ENCODE measurements at places on chromosomes 3 and 15. TPM values are rescaled to one million over a fixed set of nuclear protein-coding genes. Genes with fewer than 3 reads are reported as not detected.
A peak's percentile ranks its signal among the peaks of the same experiment; 100 is the strongest.

- no peaks in the 10 kb centered on the region for H3K36me3 ChIP-seq
- H3K27ac ChIP-seq: no peak overlapping the region
- no peaks in the 10 kb centered on the region for H3K27me3 ChIP-seq
- H3K4me3 ChIP-seq: no peak overlapping the region
Measured at GRCh38 chr15:90790057-90790456, 72.9 kb downstream of the BLM start.

DNA sequence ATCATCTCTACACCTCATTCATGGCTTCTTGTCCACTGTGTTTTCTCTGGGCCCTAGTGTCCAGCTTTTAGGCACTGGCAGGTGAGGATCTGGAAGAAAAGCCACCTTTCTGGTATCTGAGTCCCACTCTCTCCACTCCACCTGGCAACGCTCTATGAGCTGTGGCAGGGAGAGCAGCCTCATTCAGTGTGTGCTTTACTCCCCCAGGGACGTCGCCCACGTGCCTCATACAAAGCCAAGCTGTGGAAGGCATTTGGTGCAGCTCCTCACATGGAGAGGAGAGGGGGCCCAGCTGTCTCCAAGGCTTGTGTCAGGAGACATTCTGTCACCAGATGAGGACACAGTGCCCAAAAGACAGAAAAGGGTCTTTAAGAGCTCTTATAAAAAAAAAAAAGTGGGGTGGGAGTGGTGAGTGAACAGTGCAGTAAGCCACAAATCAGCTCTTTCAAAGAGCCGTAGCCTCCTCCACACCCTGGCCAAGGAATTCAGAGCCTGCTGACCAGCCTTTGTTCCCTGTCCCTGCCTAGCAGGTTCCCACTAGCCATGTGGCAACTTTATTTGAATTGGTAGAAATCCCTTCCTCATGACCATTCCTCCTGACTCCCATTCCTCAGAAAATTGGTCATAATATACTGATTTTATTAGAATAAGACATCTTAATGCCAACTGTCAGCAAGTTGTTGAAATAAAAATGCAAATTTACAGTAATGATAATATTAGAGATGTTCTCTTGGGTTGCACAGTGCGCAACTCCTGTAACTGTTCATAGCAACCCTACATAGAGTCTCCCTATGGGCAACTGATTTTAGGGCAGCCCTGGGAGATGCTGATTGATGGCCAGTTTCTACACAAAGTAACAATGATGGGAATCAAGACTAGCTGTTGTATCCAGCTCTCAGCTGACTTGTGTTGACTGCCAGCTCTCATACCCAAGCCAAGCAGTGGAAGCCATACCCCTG lies 29.5 kb downstream of the GALNT15 start:
- no peaks in the 10 kb centered on the region for H3K27me3 ChIP-seq
- DNase-seq: peak; percentile 55
- no peaks in the 10 kb centered on the region for H3K4me1 ChIP-seq
- peaks cover 29% of the 10 kb centered on the region for H3K36me3 ChIP-seq

DNA sequence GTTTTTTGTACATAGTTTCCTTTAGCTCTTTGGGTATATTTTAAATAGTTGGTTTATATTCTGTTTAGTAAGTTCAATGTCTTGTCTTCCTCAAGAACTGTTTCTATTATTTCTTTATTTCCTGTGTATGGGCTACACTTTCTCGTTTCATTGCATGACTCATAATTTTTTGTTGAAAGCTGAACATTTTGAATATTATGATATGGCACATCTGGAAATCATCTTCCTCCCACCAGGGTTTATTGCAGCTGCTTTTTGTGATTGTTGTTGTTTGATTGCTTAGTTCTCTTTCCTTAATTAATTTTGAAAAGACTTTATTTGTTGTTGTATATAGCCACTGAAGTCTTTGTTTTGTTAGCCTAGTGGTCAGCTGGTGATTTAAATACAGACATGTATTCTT lies 43.8 kb downstream of the LSM3 start:
- no peaks in the 10 kb centered on the region for H3K36me3 ChIP-seq
- no peak for DNase-seq
- peaks cover 7% of the 10 kb centered on the region for H3K4me1 ChIP-seq
- H3K4me3 ChIP-seq: no peak overlapping the region
- H3K27me3 ChIP-seq: no peaks in the 10 kb centered on the region

The IMP3 gene
- total RNA-seq: 139 TPM

- peaks cover 37% of the 10 kb centered on the region for H3K4me1 ChIP-seq
- no peak for DNase-seq
- H3K27me3 ChIP-seq: no peaks in the 10 kb centered on the region
- H3K27ac ChIP-seq: no peak overlapping the region
- H3K36me3 ChIP-seq: no peaks in the 10 kb centered on the region
Measured at GRCh38 chr15:67043939-67044771, 21.2 kb upstream of the SMAD3 start.

DNA sequence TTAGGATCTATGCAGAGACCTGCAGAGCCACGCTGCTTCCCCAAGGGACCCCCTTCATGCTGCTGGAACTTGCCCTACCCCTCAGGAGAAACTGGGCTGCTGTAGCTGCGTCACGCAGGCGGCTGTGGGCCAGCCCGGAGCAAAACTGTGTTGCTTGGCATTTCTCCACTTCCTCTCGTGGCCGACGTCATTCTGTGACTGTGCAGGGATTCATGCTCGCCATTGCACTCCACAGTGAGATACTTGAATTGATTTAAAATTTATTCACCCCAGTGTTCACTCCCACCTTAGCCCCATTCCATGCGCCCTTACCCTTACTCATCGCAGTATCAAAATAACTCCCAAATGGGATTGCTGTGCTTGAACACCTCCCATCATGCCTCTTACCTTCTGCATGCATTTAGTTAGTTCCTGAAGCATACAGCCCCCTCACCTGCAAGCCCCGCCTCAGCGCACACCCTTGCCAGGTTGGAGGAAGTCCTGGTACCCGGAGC lies 45.7 kb downstream of the TMEM44 start:
- peaks cover 23% of the 10 kb centered on the region for H3K4me1 ChIP-seq
- no peak overlapping the region for H3K4me3 ChIP-seq
- H3K27me3 ChIP-seq: no peaks in the 10 kb centered on the region
- DNase-seq: no peak

GRCh38 chr3:185207481-185207880 lies 46.4 kb downstream of the EHHADH start:
- H3K27ac ChIP-seq: no peak overlapping the region
- no peak overlapping the region for H3K4me3 ChIP-seq
- DNase-seq: no peak
- no peaks in the 10 kb centered on the region for H3K27me3 ChIP-seq

The LAMB2 gene
- total RNA-seq: 556 TPM

The MINAR1 gene
- 1.1 TPM for total RNA-seq

- no peak overlapping the region for H3K4me3 ChIP-seq
- H3K27ac ChIP-seq: no peak overlapping the region
- no peaks in the 10 kb centered on the region for H3K4me1 ChIP-seq
Measured at GRCh38 chr15:51497806-51498205, 124.8 kb downstream of the DMXL2 start.

The XCR1 gene
- total RNA-seq: 7.2 TPM

DNA sequence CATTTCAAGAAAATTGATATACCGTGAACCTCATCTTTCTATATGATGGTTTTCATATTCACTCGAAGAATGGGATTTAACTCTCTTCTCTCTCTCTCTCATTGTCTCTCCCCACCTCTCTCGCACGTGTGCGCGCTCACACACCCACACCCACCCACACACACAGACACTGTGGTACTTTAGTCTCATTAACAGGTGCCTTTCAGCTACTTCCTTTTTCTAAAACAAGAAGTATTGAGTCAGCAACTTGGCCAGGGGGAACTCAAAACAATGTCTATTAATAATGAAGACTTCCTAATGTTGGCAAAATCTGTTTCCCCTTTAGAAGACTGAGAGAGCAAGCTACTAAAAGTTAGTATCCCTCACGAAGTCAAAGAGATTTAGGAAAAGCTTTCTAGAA lies 150.7 kb downstream of the TMCO5A start:
- no peak for DNase-seq
- H3K27me3 ChIP-seq: no peaks in the 10 kb centered on the region
- H3K4me1 ChIP-seq: peaks cover 7% of the 10 kb centered on the region
- H3K36me3 ChIP-seq: no peaks in the 10 kb centered on the region
- H3K4me3 ChIP-seq: no peak overlapping the region

DNA sequence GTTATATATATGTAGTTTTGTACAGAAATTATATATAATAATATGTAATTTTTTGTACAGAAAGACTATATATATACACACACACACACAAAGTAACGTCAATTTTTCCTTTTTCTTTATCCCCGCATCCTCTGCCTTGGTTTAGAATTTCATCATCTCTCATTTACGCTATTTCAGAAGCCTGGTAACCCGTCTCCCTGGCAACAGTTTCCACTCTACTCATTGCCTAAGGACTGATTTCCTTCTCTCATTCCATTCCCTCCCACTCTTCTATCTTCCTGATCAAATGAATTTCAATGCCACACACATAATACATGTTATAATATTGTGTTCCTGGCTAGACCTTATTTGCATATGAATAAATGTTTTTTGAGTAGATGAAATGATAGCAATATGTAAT lies 47.8 kb upstream of the NDN start:
- no peak overlapping the region for H3K27ac ChIP-seq
- H3K4me1 ChIP-seq: no peaks in the 10 kb centered on the region
- no peaks in the 10 kb centered on the region for H3K36me3 ChIP-seq

Data from suprapubic skin (tissue), 4 donors.